M059J (cell line): ENCODE measurements at places on chromosomes 5 and 9.

- DNase-seq = no peak
These were observed 24.0 kb upstream of the OCLN start for GRCh38 chr5:69468631-69469030.

- DNase-seq = peak; percentile 66
These were observed 408.2 kb upstream of the PRR16 start for GRCh38 chr5:120055858-120056257.

GRCh38 chr5:137858223-137858916 is 9.3 kb upstream of the MYOT start:
- peak; percentile 42 for DNase-seq

- DNase-seq = no peak
These were observed 62.0 kb downstream of the GAPVD1 start for GRCh38 chr9:125323615-125324014.
